Hair follicular keratinocyte (primary cell): ENCODE measurements at places on chromosomes 5 and 9. TPM values are rescaled to one million over a fixed set of nuclear protein-coding genes. Genes with fewer than 3 reads are reported as not detected.

The REEP2 gene
- total RNA-seq, result 2.0 and 4.5 TPM in 2 replicates

The AK8 gene
- total RNA-seq, result 0.39 and 0.46 TPM in 2 replicates

The SPATA31A3 gene
- not detected in 2 replicates for total RNA-seq

The SLC36A2 gene
- total RNA-seq, result not detected in 2 replicates

The ZNF484 gene
- 3.6 and 4.3 TPM in 2 replicates for total RNA-seq

The ZNF879 gene
- 1.0 and 2.5 TPM in 2 replicates for total RNA-seq

The HINT2 gene
- 25.4 and 28.3 TPM in 2 replicates for total RNA-seq

The MYMK gene
- not detected in 2 replicates for total RNA-seq

The GABRA6 gene
- not detected in 2 replicates for total RNA-seq

The OCLN gene
- total RNA-seq, result 1.6 and 2.8 TPM in 2 replicates

The SPATA31D4 gene
- total RNA-seq, result not detected in 2 replicates
